ENCODE measurements at places on chromosomes 7 and 10.

GRCh38 chr10:122551450-122551849 lies 9.1 kb upstream of the DMBT1 start:
- DNase-seq: no peak

DNA sequence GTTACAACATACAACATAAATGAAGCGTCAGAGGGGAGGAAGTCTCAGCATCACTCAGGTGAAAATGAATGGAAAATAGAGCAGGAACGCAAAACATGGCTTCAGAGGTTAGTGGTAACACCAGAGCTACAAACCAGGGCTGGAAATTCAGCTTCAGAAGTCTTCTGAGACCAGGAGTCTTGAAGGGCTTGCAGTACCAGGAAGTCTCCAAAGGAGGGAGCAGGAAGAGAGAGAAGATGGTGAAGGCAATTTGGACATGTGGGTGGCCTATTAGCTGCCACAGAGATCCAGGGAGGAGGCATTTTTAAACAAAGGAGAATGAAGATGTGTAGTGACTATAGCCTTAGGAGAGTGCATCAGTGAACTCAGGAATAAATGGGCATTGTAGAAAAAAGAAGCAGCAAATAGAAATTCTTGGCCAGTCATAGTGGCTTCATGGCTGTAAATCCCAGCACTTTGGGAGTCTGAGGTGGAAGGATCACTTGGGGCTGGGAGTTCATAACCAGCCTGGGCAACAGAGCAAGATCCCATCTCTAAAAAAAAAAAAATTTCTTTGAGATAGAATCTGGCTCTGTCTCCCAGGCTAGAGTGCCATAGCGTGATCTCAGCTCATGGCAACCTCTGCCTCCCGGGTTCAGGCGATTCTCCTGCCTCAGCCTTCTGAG lies 9.3 kb upstream of the TET1 start:
- peak; percentile 91 for DNase-seq

GRCh38 chr7:34330308-34330707 lies 327.7 kb upstream of the NPSR1 start:
- DNase-seq: no peak

- DNase-seq: peak; percentile 56
Observed at GRCh38 chr10:122878799-122879338, 512 bp downstream of the FAM24B start.

DNA sequence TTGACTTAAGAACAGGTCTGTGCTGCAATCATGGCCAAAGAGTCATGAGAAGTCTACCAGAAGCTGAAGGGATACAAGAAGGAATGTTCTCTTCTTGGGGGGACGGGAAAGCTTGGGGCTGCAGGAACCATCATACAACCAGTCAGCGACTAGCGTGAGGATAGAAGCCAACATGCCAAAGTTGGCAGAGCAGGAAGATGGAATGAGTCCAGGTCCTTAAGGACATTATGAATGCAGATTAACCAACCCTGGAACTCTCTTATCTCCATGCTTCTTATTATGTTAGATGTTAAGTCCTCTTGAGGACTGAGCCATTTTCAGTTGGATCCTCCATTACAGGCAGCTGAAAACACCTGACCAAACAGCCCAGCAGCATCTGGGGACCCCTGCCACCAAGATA lies 17.2 kb upstream of the CACUL1 start:
- no peak for DNase-seq

DNA sequence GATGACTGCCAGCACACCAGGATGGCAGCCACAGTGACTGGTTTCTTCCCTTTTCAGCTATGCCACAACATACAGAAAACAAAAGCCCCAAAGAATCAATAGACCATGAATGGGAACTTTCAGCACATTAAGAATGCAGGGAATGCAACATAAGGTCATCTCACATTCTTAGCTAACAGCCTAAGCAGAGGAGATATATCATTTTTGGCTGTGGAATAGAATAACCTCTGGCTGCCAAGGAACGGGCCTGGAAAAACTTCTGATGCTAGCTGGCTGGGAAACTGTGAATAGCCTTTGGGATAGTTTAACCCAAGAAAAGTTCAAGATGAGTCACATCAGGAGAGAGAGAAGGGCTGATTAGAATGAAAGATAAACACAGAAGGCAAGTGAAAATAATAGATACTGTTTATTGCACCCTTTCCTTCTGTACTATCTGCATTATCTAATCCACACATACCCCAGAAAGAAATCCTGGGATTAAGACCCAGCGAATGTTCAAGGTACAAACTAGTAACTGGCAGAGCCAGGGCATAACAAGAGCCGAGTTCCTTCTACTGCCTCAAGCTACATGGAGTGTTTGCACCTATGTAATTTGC lies 169.2 kb downstream of the SEMA3A start:
- peak; percentile 81 for DNase-seq

GRCh38 chr10:61197057-61197456 lies 253.1 kb upstream of the RHOBTB1 start:
- no peak for DNase-seq

GRCh38 chr7:25575634-25576033 lies 347.3 kb upstream of the NPVF start:
- no peak for DNase-seq

DNA sequence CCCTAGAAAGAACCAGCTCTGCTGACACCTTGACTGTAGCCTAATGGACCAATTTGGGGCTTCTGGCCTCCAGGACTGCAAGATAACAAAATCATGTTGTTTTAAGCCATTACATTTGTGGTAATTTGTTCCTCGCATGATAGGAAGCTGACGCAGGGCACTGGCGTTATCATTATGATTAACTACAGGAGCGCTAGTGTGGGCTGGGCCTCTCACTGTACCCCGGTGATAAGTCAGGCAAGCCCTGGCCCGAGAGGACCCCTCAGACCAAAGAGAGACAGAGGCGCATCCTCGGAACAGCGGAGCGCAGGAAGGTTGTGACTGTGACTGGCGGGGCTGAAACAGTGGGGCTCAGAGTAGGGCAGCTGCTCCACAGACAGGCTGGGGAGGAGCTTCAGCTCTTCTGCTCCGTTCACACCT lies 150.3 kb upstream of the CHST15 start:
- no peak for DNase-seq

DNA sequence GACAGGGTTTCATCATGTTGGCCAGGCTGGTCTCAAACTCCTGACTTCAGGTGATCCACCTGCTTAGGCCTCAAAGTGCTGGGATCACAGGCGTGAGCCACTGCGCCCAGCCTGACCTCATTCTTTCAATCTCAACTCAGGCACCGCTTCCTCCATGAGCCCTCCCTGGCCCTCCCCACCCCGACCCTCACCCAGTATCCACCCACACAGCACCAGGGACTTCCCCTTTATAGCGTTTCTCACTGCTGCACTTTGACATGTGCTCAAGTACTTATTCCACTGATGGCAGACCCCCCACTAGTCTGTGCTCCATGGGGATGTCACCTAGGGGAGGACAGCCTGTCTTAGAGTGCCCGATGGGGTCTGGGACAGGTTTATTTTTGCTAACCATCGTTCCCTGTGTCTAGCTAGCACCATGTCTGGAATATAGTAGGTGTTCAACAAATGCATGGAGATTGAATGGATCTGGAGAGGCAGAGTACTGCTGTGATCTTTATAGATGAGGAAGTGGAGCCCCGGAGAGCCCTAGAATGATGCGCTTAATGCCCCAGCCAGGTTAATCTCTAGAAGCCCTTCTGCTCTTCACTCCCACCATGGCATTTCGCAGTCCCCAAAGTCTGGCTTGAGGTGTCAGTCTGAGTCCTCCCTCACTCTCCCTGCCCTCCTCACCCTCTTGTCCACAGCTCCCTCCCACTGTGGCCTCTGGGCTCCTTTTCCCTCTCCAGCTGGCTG lies 258.8 kb downstream of the RPS24 start:
- no peak for DNase-seq

DNA sequence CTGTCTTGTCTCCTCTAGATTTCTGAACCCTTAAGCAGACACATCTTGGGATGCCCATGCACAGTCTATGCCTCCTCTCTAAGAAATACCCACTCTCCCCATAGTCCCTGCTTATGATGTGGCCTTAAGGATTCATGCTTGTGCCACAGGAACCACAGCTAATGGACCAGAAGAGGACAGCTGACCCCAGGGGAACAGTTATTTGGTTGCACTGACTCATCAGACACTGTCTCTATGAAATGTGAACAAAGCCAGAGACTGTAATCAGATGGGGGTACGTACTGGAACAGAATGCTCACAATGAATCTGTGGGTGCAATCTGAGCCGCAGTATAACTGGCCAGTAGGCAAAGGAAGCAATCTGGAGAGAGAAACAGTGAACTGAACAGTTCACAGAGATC lies 121.9 kb downstream of the USP6NL start:
- no peak for DNase-seq

DNA sequence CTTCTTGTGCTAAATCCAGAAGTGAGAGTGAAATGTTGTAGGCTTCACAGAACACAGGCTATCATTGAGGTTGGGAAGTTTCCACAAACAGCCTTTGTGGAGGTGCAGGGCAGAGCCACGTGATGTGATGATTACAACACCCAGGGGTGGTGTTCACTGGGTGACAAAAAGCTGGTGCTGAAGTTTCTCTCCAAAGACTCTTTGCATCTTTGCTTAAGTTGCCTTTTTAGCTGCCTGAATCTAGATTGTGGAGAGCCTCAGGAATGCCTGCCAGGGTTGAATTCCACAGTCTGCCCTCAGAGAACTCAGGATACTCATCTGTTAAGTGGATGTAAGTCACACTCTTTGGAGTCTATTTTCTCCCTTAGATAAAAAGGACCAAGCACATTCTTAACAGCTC lies 56.3 kb downstream of the PLXNA4 start:
- no peak for DNase-seq

- no peak for DNase-seq
Observed at GRCh38 chr10:7302930-7303557, 107.8 kb downstream of the SFMBT2 start.

DNA sequence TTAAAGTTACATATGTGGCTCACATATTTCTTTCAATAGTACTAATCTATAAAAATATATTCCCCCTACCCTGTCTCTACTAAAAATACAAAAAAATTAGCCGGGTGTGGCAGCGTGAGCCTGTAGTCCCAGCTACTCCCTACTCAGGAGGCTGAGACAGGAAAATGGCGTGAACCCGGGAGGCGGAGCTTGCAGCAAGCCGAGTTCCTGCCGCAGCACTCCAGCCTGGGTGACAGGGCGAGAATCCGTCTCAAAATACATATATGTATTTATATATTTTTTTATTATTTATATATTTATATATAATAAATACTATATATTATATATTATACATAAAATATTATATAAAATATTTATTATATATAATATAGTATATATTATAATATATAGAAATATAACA lies 69.7 kb upstream of the GRM3 start:
- DNase-seq: no peak

DNA sequence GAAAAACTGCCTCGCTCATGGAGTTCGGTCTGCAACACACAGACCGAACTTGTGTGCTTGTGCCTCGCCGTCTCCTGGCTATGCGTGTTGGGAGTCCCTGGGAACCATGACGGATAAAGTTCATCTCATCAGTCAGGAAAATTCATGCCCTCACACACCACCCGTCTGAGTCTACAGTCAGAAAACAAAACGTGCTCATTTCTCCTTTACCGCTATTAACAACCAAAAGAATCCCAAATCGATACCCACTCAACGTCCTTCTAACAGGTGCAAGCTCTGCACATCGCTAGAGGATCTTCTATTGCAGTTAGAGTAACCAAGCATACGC lies 13.6 kb downstream of the CNPY1 start:
- DNase-seq: no peak

Measured in cardiac fibroblast (primary cell).